ENCODE measurements at places on chromosomes 16 and 17. TPM values are rescaled to one million over a fixed set of nuclear protein-coding genes. Genes with fewer than 3 reads are reported as not detected.
A peak's percentile ranks its signal among the peaks of the same experiment; 100 is the strongest.

SLC47A1 gene
- polyA plus RNA-seq = 1.2 TPM

DNA sequence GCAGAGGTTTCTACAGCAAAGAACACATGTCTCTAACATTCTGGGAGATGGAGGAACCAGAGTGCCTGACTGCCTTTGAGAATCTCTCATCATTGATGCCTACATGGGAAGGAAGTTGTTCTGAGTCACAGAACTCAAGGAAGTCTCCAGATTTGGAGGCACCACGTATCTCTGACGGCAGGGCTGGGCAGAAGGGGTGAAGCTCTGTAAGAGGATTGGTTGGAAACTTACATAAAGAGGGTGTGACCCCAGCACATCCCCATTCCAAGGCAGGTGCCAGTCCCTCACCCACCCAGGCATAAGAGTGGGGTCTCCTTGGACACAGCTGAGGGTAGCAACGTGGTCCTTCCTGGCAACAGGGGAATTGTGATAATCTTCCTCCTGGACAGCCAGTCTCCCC, 17.4 kb downstream of the TNFRSF13B start:
- no peak for DNase-seq

ABCC12 gene
- polyA plus RNA-seq = 0.07 TPM

- DNase-seq = no peak
Measured at GRCh38 chr16:11136600-11136999, 119.4 kb downstream of the SOCS1 start.

- DNase-seq = no peak
Measured at GRCh38 chr17:39753514-39754160, 15.9 kb downstream of the GRB7 start.

DNA sequence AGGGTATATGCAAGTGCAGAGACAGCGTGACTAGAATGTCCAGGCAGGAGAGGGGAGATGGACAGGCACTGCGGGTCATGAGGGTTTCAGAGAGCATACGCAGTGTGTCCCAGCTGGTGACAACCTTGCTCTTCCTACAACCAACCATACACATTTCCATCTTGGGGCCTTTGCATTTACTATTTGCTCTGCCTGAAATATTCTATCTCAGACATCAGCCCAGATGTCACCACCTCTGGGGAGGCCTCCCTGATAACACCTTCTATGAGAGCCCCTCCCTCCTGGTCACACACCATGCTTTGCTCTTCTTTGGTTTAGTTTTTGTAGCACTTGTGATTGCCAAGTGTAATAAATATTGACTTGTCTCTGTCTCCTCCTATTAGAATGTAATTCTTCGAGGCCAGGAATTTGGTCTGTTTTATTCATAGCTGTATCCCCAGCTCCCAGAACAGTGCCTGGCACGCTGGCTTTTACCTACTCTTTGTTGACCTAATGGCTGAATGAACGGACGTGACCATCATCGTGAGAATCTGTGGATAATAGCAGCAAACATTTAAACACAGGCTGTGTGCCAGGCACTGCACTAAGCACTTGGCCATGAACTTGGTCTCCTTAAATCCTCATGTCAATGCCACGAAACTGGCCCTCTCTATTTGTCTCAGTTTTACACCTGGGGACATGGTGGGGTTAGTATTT, 51.9 kb downstream of the PLCG2 start:
- DNase-seq = no peak

GRCh38 chr17:35135322-35135721, 6.8 kb downstream of the NLE1 start:
- DNase-seq = no peak

DNA sequence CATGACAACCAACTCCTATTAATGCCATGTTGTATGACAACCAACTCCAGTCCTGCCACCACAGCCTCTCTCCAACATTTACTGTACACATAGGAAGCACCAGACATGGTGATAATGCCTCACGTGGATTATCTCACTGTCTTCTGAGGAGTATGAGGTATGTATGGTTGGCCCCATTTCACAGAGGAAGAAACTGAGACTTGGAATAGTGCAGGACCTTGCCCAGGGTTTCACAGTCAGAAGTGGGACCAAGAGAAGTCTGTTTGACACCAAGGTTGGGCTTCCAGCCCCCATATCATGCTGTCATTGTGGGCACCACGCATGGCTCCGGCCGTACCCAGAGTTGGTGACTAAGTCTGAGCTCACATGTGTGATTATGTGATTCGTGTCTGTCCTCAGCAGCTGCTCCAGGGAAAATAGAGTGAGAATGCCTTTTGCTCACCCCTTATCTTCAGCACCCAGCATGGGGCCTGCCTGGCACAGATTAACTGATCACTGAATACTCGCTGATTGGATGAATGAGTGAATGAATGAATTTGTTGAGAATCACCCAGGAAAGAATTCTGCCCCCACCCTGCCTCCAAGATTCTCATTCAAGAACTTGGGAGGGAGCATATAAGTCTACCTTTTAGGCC, 204.1 kb upstream of the NLRP1 start:
- no peak for DNase-seq

CACNB1 gene
- 189 TPM for polyA plus RNA-seq

TMEM114 gene
- not detected for polyA plus RNA-seq

DNA sequence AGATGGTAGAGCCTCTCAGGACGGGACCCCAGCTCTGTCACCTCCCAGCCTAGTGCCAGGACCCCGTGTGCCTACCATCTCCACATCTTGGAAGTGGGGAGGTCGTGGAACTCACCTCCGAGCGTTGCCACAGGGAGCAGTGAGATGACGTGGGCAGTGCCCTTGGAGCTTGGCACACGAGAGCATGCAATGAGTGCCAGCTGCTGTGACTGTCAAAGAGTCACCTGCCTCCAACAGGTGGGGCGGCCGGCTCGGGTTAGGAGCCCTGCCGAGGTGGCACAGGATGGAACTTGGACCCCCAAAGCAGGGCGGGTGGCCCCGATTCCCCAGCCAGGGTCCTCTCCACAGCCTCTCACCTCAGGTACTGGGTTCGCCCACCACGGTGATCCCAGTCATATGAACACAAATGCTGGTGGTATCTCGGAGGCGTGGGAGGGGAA, 5.5 kb downstream of the VPS4A start:
- no peak for DNase-seq

GRCh38 chr17:37521821-37522220, 32.1 kb downstream of the DUSP14 start:
- DNase-seq = no peak

CHST5 gene
- not detected for polyA plus RNA-seq

PIPOX gene
- polyA plus RNA-seq = 1.2 TPM

GRCh38 chr17:50094243-50094752, 853 bp upstream of the PDK2 start:
- peak; percentile 87 for DNase-seq

PPP1R1B gene
- 1.1 TPM for polyA plus RNA-seq

DNA sequence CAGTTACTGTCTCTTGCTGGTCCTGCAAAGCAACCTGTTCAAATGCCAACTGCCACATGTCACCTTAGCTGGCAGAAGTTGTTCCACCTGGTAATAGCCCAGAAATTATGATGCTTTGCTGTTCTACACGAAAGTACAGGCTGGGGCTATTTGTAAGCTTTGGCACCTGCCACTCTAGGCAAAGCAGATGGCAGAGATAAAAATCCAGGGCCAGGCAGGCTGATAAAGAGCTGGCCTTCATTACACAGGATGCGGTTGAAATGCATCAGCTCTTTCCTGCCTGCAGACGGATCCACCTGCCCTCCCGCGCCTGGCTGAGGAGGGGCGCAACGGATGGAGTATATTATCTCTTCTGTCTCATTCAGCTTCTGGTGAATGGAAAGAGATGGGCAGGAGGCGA, 29.3 kb upstream of the KDM8 start:
- no peak for DNase-seq

DNA sequence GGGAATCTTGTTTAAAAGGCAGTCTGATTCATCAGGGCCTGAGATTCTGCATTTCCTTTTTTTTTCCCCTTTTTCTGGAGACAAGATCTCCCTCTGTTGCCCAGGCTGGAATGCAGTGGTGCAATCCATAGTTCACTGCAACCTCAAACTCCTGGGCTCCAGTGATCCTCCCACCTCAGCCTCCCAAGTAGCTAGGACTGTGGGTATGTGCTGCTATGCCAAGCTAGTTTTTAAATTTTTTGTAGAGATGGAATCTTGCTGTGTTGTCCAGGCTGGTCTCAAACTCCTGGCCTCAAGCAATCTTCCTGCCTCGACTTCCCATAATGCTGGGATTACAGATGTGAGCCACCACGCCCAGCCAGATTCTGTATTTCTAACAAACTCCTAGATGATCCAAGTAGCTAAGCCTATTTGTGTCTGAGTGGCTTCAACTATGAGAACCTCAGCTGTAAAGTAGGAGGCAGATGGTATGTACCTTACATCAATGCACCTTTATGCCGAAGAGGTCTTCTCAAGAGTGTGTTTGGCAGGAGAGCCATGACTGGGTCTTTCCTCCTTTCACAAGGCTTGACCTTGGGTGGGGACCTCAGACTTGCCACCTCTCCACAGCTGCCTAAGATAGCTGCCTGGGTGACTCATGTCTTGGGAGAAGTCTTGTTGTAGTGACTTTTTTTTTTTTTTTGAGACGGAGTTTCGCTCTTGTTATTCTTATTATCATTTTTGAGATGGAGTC, 10.9 kb downstream of the LDAF1 start:
- DNase-seq = no peak

DNA sequence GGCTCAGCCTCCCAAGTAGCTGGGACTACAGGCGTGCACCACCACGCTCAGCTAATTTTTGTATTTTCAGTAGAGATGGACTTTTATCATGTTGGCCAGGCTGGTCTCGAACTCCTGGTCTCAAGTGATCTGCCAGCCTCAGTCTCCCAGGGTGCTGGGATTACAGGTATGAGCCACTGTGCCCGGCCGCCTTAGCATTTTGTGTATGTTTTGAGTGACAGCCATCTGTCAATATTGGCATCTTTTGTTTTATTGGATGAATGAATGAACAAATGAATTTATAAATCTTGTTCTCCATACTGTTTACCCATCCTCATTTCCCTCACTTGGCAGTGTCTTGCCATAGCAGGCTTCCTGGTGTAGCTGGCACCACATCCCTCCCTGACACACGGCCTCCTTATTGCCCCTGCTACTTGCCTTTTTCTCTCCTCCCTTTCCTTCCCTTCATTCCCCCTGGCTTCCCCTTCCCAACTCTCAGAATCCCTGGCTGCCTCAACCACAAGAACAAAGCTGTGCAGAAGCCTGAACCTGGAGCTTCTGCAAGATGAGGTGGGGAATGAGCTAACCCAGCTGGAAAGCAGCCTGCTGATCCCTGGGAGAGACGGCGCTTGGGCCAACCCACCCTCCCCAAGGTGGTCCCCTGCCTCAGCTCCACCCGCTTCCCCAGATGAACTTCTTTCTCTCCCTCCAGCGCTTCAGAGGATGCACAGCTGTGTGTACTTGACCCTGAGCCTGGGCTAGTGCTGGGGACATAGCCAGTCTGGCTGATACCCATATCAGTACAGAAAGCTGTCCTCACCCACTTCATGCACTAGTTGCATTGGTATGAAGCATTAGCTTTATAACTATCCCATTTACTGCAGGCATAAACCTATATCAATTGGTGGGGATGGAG, 34.3 kb downstream of the WNT9B start:
- no peak for DNase-seq

KCNH6 gene
- polyA plus RNA-seq = not detected

HS3ST3A1 gene
- 0.79 TPM for polyA plus RNA-seq

EVPLL gene
- polyA plus RNA-seq = not detected

DNA sequence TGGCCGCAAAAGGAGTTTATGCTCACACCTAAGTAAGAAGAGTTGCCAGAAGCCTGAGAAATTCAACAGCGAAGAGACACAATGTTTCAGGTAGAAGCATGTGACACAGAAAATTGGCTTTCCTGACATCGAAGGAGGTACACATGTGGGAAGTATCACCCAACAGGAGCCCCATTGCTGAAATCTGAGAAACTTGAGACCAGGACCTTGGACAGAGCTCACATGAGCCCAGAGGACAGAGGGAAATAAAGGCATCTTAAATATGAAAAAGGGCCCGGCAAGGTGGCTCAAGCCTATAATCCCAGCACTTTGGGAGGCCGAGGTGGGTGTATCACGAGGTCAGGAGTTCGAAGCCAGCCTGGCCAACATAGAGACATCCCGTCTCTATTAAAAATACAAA, 304.1 kb upstream of the C16orf82 start:
- DNase-seq = no peak

- no peak for DNase-seq
Measured at GRCh38 chr16:797120-797420, 3.5 kb downstream of the GNG13 start.

ABCA3 gene
- 18.8 TPM for polyA plus RNA-seq

GRCh38 chr17:74343526-74344284, 17.7 kb downstream of the KIF19 start:
- DNase-seq = no peak

GRCh38 chr16:86011532-86011931, 112.6 kb downstream of the IRF8 start:
- DNase-seq = no peak

GRCh38 chr17:66115246-66115645, 76.7 kb downstream of the CEP112 start:
- DNase-seq = no peak

DNA sequence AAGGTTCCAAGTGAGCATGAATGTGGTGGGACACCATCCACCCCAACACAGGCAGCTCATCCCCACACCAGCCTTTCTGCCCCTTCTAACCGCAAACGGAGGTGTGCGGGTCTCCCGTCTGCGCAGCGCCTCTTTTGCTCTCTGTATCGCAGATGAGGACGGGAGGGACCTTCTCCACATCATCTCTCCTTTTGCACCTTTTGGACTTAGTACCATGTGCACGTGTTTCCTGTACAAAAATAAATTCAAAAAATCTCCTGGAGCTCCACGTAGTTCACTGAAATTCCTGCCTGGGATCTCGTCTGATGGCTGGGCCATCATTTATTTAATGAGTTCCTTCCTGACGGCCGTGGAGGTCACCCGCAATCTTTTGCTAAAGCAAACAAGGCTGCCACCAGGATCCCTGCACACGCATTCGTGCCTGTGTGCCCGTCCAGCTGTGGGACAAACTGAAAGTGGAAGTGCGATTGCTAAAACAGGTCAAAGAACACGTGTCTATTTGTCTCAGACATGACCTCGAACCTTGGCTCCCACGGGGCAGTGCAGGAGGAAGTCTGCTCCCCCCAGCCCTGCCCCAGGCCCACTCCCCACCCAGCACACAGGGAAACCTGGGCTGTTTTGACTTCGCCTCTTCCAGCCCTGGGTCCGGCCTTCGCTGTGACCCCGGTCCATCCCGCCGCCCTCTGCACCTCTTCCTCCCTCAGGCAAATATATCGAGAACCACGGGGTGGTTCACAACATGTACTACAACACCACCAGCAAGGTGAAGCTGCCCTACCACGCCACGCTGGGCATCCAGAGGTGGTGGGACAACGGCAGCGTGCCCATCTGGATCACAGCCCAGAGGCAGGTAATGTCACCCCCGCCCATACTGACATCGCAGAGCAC, 2.3 kb downstream of the ENPP7 start:
- peak; percentile 22 for DNase-seq

SLC6A4 gene
- polyA plus RNA-seq = 0.11 TPM

GRCh38 chr17:63573634-63574033, 23.4 kb downstream of the DCAF7 start:
- DNase-seq = no peak
